ENCODE measurements at places on chromosomes 2 and 18.

DNA sequence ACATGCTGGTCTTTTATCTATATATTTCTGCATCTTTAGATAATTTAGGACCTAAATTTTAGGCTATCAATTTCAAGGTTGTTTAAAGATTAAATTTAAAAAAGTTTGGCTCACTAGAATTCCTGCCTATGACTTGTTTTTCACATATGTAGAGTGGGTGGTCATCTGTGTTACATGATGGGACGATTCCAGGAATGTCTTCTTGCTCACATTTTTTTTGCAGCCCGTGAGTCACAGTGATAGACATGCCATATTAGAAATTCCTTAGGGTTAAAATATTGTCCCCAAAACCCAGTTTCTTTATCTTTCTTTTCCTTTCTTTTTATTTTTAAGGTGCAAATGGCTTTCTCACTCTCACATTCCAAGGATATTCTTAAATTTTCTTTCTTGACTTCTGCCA lies 652.0 kb downstream of the PLCL1 start:
- DNase-seq = no peak

GRCh38 chr2:78682781-78683180 lies 342.7 kb upstream of the REG3G start:
- DNase-seq = no peak

GRCh38 chr2:181589779-181590178 lies 67.1 kb downstream of the CERKL start:
- DNase-seq = no peak

- DNase-seq = peak; percentile 79
Measured at GRCh38 chr2:26300234-26300925, 45.6 kb upstream of the SELENOI start.

DNA sequence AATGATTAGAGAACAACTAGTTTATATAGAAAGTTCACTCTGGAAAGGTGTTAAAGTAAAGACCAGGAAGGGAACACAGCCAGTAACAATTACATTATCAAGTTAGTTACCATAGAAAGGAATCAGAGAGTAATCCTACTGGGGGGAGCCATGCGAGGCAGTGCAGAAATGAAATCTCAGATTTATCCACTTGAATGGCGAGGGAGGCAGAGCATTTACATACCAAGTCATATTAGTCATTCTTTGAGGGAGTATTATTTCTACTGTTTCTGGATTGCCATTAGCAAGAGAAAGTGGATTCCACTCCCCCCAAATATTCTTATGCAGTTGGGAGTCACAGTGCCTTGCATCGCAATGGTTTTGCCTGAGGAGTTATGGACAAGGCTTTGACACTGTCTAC lies 472.7 kb upstream of the TRIB2 start:
- DNase-seq = no peak

DNA sequence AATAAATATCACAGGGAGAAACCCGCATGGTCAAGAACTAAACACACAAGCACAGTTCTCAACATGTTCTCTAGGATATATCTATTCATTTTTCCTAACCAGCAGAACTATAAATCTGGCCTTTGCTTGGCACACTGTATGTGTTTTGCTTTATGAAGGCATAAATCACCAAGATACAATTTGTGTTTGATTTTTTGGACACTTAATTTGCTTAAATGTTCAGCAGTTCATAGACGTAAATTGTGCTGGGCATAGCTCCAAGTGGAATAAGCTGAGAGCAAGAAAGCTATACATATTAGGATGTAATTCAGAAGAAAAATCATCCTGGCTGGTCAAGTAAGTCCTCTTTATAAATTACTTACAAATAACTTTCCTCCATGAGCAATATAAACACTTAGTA lies 341.5 kb upstream of the ATP5MC3 start:
- no peak for DNase-seq

- DNase-seq = no peak
Measured at GRCh38 chr2:155412598-155412997, 714.1 kb downstream of the KCNJ3 start.

- DNase-seq = no peak
Measured at GRCh38 chr2:98846041-98846440, 90.0 kb downstream of the CRACDL start.

All from ureter (tissue), 1 donor.